ENCODE measurements at places on chromosomes 4 and X. TPM values are rescaled to one million over a fixed set of nuclear protein-coding genes. Genes with fewer than 3 reads are reported as not detected.

Gene USP17L17
- total RNA-seq: not detected

Gene ZNF185
- total RNA-seq: 0.54 TPM

GRCh38 chr4:7524843-7525242 lies 90.1 kb upstream of the PSAPL1 start:
- no peak for DNase-seq

Gene BRS3
- total RNA-seq: not detected

Gene RHOH
- 111 TPM for total RNA-seq

Gene TEX13D
- total RNA-seq: 0.05 TPM

Gene TMSB15A
- not detected for total RNA-seq

GRCh38 chrX:24396931-24397279 lies 36.5 kb downstream of the SUPT20HL1 start:
- no peak for DNase-seq

Gene CYTL1
- total RNA-seq: not detected

Gene MAGEB10
- not detected for total RNA-seq

GRCh38 chr4:114694770-114695169 lies 96.2 kb downstream of the UGT8 start:
- DNase-seq: no peak

Gene MUC7
- not detected for total RNA-seq

GRCh38 chrX:96004386-96004785 lies 680.3 kb upstream of the DIAPH2 start:
- no peak for DNase-seq

DNA sequence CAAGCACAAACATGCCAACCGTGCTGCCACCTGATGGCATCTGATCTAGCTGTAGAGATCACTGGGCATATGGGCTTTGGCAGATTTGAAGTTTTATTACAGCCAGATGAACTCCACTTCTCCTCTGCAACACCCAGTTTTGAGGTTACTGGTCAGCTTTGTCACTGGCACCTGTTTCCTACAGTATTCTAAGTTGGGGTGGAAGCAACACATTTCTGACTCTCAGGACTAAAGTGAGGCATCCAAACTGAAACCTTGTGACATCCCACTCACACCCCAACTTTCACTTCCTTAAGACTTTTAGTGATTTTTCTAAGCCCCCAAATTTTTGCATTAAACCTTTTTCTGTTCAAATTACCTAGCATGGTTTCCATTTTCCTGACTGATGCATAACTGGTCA lies 115.1 kb upstream of the PCDH18 start:
- DNase-seq: no peak

Gene CDKL2
- 0.16 TPM for total RNA-seq

DNA sequence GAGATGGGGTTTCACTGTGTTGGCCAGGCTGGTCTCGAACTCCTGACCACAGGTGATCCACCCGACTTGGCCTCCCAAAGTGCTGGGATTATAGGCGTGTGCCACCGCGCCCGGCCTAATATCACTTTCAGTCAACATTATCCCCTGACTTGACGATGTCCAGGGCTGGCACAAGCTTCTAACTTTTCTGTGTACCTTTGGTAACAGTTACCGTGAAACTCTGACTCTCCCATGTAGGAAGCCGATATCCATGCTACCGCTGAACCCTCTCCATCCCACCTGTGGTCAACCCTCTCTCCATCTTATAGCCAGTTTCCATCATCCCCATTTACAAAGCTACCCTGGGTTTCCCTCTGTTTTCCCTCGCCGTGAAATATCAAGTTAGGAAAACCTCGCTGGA lies 77.5 kb downstream of the CRLF2 start:
- DNase-seq: no peak

Data from activated T-helper 1 cell treated with anti-CD3 and anti-CD28 coated beads, Interleukin-12 subunit alpha, Interleukin-12 subunit beta, Interleukin-2, Interleukin-4 antibody, amounts not matched to agents 30 ng/mL and 10 ng/mL and 1 ng/mL, durations not matched to agents 14 hours and 24 hours and 36 hours (primary cell).